ENCODE measurements at places on chromosomes 12 and 14. TPM values are rescaled to one million over a fixed set of nuclear protein-coding genes. Genes with fewer than 3 reads are reported as not detected.

Gene EVL
- total RNA-seq = 12.1 TPM

Gene WSCD2
- not detected for total RNA-seq

Gene LYSET
- total RNA-seq = 12.1 TPM

Gene TEX52
- under 0.01 TPM for total RNA-seq

Gene PNP
- total RNA-seq = 229 TPM

Gene POTEM
- total RNA-seq = not detected

Gene APOLD1
- 97.2 TPM for total RNA-seq

Gene KCNMB4
- 0.60 TPM for total RNA-seq

Gene PLCZ1
- total RNA-seq = not detected
